MG63 (cell line): ENCODE measurements at places on chromosomes 7 and 10.
A peak's percentile ranks its signal among the peaks of the same experiment; 100 is the strongest.

- DNase-seq: no peak
Measured at GRCh38 chr7:7859411-7859810, 109.2 kb upstream of the GLCCI1 start.

DNA sequence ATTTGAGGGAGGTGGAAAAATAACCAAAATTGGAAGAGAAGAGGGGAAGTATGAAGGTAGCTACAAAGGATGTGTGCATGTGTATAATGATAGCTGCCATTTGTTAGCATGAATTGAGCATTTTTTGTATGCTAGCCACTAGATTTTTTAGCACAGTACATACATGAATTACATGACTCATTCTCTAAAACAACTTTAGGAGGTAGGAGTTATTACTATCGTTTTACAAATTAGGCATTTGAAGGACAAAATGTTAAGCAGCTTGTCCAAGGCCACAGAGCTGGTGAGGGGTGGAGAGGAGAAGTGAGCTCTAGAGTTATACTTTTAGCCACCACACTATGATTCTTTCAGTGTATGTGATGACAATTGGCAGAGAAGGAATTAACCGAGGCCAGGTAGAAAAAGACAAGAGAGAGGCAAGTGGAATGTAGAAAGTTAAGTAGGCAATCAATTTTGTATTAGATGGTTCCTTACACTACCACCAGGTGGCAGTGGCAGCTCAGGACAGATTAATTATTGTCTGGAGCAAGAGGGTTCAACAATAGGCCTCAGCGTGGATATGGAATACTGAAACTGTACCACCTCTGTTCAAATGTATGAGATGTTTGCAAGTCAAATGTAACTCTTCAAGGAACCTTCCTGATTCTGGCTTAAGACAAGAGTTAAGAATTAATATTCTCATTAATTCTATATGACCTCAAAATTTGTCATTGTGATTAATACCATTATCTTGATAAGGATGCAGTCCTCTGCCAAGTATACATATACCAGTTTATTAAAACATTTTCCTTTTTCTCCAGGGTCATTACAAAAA is 128.0 kb downstream of the MBL2 start:
- peak; percentile 30 for DNase-seq

- no peak for DNase-seq
Measured at GRCh38 chr10:1345368-1345767, 289.2 kb downstream of the WDR37 start.

DNA sequence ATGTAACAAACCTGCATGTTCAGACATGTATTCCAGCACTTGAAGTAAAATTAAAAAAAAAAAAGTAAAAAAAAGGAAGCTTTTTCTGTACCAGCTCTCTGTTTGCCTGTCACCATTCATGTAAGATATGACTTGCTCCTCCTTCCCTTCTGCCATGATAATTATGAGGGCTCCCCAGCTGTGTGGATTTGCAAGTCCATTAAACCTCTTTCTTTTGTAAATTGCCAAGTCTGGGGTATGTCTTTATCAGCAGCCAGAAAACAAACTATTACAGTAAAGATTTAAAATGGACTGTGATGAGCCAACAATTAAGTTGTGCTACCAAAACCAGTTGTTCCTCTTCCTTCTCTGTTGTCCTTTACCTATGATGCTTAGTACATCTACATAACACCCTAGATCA is 619.6 kb downstream of the ARL4A start:
- no peak for DNase-seq

GRCh38 chr7:115208710-115209560 is 287.0 kb downstream of the MDFIC start:
- DNase-seq: no peak

GRCh38 chr7:70572571-70572970 is 559.4 kb upstream of the GALNT17 start:
- DNase-seq: no peak

- DNase-seq: peak; percentile 2
Measured at GRCh38 chr7:26397796-26398426, 106.2 kb downstream of the SNX10 start.

- DNase-seq: no peak
Measured at GRCh38 chr10:78305311-78305710, 271.6 kb downstream of the RPS24 start.

GRCh38 chr7:75762350-75762917 is 9.6 kb downstream of the CCL26 start:
- no peak for DNase-seq

GRCh38 chr10:10110844-10111490 is 906.7 kb upstream of the CELF2 start:
- DNase-seq: no peak

DNA sequence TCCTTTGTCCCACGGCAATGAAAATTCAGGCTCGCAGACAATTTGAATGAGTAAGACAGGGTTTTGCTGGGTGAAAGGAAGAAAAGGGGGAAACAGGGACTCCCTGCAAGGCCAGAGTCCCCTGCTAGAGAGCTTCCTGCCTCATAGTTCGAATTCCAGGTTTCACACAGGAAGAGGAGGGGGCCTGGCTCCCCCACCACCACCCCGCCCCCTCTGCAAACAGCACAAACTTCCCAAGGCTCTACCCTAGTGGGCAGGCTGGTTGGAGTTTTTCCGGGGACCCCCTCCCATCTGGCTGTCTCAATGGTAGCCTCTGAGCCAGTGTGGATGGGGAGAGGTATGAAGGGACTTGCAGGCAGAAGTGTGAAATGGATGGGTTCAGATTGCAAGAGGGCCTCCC is 57.4 kb upstream of the NEBL start:
- no peak for DNase-seq

DNA sequence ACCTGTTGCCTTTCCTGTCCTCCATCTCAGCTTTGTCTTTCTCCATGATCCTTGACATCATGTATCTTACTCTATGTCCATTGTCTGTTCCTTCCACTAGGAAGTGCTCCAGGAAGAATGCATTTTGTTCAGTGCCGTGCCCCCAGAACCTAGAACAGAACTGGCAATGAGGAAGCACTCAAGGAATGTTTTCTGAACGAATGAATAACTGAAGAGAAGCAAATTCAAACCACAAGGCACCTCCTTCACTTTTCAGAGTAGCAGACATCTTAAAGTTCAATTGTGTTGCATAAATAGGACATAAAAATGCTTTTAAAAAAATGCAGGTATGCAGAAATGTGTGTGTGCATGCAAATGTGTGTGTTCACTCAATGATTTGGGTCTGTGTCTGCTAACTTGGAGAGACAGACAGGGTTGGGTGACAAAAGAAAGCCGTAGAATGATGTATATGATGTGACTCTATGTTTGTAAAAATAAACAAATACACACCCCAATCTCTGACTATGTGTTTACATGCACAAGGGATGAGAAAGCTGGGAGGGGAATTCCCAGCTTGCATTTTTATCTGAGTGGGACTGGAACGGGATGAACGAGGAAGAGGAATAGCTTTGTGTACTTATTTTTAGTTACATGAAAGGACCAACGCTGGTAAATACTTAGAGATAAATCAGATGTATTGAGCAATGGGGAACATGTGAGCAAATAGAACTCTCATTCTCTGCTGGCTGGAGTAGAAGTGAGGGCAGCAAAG is 237.7 kb downstream of the FANK1 start:
- peak; percentile 60 for DNase-seq

DNA sequence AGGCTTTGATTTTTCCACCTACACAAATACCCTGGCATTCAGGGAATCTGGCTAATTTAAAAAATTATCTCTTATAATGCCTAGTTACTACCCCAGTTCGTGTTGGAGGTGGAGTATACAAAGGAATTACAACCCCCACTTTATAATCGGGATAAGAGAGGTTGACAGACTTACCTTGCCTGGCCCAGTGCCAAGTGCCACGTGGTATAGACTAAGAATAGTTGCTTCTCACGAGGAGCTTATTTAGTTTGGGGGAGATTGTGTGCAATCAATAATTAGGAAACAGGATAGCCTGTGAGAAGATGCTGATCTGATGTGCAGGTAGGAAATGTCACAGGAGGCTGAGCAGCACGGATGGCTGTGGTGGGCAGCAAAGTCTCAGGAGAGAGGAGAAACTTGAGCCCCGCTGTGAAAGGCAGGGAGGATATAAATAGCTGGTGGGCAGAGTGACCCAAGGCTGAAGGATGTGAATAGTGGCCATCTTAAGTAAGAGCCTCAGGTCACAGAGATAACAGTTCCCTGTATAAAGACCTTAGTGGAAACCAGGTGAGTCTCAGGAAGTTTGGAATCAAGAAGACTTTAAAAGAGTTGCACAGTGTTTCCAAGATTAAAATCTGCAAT is 11.3 kb upstream of the ATXN7L1 start:
- no peak for DNase-seq

GRCh38 chr10:112883360-112884178 is 66.5 kb upstream of the TCF7L2 start:
- no peak for DNase-seq

GRCh38 chr10:15068802-15069201 is 19.8 kb downstream of the ACBD7 start:
- DNase-seq: peak; percentile 49

GRCh38 chr7:69517985-69518704 is 80.1 kb upstream of the AUTS2 start:
- DNase-seq: peak; percentile 50

- DNase-seq: peak; percentile 62
Measured at GRCh38 chr10:113945075-113945686, 90.7 kb downstream of the NHLRC2 start.

DNA sequence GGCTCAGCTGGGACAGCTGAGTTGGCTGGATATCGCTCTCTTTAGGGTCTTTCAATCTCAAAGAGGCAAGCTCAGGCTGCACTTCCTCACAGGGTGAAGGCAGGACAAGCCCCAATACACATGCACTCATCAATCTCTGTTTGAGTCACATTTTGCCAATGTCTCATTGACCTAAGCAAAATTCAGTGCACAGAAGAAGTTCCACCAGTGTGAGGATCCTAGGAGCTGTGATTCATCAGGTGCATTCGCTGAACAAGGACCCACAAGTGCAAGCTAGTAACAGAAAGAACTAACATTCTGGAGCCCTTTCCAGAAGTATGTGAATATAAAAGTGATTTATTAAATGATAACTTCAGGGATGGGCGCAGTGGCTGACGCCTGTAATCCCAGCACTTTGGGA is 477.2 kb downstream of the GPAM start:
- DNase-seq: no peak

GRCh38 chr10:61471491-61471890 is 18.3 kb upstream of the TMEM26 start:
- no peak for DNase-seq

GRCh38 chr7:134891696-134892678 is 94.3 kb upstream of the AGBL3 start:
- DNase-seq: no peak

DNA sequence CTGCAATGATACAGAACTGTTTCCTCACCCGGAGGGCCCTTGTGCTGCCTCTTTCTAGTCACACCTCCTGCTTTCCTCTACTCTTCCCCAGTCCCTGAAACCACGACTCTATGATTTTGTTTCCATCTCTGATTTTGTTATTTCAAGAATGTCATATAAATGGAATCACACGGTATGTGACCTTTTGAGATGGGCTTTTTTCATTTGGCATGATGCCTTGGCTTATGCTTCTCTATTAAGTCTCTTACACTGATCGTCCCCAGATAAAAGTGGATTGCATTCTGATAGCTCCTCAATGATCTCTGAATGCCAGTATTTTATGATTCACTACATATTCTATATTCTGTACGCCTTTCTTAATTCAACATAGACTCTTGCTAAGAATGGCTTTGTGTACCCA is 78.2 kb downstream of the GALNT11 start:
- no peak for DNase-seq

- DNase-seq: no peak
Measured at GRCh38 chr7:132793474-132793873, 217.2 kb upstream of the PLXNA4 start.

- DNase-seq: no peak
Measured at GRCh38 chr10:100531761-100532160, 2.1 kb upstream of the NDUFB8 start.

DNA sequence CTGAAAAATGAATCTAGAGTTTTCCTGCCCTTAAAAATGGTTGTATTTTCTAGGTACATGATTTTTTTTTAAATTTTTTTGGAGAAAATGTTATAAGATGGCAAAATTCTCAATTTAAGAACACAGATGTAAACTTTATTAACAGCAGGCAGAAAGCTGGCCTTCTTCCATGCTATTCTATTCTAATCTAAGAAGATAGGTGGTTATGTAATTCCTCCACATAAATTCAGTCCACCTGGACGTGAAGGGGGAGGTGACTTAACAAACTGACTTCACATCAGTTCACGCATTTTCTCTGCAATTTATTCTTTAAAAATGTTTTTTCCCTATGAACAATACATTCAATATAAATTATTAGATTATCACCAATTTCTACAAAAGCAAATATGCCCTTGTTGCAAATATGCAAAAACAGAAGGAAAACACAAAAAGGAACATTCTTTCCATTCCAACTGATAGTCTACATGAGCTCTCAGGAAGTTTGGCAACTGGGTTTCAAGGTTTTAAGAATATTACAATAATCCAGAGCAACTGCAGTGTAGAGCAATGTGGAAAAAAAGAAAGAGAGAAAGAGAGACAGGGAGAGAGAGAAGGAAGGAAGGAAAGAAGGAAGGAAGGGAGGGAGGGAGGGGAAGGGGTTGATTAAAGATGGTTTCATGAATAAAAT is 76.8 kb downstream of the HIBADH start:
- DNase-seq: no peak

GRCh38 chr7:158247758-158248487 is 339.7 kb downstream of the PTPRN2 start:
- DNase-seq: no peak

DNA sequence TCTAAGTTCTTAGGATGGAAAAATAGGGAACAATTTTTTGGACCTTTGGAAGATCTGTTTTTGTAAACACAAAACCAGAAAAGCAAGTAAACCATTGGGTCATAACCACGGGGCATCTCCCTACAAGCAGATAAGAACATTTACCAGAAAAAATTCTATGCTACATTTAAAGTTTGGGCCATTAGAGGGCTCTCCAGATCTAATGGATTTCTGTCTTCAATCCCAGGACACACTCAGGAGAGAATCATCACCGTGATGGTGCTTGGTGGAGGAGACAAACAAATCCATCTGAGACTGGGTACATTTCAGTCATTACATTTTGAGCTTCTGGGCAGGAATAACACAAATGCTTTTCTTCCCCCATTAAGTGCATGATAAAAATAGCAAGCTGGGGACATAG is 178.4 kb upstream of the TARP start:
- DNase-seq: no peak
